ENCODE measurements at places on chromosomes 7 and 10.

GRCh38 chr7:5779141-5779540, 2.3 kb downstream of the RNF216 start:
- DNase-seq = no peak

GRCh38 chr7:48360574-48360973, 189.3 kb downstream of the ABCA13 start:
- DNase-seq = no peak

- no peak for DNase-seq
These were observed 378.5 kb downstream of the TCERG1L start for GRCh38 chr10:130933008-130933390.

DNA sequence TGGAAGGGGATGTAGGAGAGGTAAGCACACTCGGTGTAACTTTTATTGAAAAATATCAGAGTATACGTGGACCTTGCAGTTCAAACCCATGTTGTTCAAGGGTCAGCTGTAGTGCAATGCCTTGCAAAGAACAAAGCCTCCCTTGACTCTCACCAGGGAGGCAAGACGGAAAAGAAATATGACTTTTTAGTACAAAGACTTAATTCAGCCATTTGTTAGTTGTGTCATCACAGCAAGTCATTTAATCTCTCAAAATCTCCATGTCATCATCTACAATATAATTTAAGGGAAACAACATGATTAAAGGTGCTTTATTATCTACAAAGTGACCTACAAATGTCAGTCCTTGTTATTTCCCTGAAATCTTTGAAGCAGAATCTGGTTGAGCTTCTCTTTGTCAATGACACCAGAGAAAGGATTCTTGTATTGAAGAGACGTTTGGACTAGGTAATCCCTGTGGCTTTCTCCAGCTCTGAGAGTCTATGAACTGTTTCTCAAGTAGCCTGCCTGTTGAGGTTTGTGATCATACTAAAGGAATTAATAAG, 502.8 kb downstream of the REEP3 start:
- no peak for DNase-seq

- no peak for DNase-seq
These were observed 4.6 kb upstream of the CYP2C19 start for GRCh38 chr10:94757916-94758315.

- DNase-seq = no peak
These were observed 86.8 kb upstream of the NAMPT start for GRCh38 chr7:106371629-106372028.
